Calu3 (cell line): ENCODE measurements at places on chromosomes 1 and 21. TPM values are rescaled to one million over a fixed set of nuclear protein-coding genes. Genes with fewer than 3 reads are reported as not detected.

The DNASE2B gene
- not detected in 2 replicates for total RNA-seq

The DNAH14 gene
- total RNA-seq, result 64.3 and 66.8 TPM in 2 replicates

The PADI3 gene
- 0.21 and 0.22 TPM in 2 replicates for total RNA-seq

The ZSCAN20 gene
- total RNA-seq, result 6.6 and 8.2 TPM in 2 replicates

DNA sequence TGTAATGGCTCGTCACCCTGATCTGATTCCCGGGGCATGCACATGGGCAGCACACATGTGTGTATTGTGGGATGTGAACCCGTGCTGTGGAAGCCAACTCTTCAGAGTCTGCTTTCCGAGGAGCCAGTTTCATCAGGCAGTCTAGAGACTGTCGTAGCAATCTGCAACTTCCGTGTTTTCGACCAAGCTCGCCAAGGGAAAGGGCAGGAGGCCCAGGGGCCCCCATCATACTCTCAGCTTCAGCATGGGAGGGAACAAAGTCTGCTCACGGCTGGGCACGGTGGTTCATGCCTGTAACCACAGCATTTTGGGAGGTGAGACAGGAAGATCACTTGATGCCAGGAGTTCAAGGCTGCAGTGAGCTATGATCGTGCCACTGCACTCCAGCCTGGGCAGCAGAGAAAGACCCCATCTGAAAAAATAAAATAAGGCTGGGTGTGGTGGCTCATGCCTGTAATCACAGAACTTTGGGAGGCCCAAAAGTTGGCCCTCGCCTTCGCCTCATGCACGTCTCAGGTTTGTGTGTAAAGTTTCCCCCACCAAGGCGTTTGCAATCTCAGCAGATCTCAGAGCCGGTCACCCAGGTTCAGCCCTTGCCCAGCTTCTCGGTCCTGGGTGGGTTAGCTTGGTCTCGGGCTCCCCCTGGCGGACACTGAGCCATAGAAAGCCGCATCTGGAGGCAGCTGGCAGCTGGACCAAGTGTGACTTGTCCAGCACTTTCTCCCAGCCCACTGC is 48.5 kb upstream of the SLC25A33 start:
- DNase-seq, result peak; percentile 90

- no peak for DNase-seq
Measured at GRCh38 chr1:208835097-208835463, 590.9 kb upstream of the PLXNA2 start.

- DNase-seq, result no peak
Measured at GRCh38 chr1:182807907-182808306, 18.3 kb downstream of the NPL start.

DNA sequence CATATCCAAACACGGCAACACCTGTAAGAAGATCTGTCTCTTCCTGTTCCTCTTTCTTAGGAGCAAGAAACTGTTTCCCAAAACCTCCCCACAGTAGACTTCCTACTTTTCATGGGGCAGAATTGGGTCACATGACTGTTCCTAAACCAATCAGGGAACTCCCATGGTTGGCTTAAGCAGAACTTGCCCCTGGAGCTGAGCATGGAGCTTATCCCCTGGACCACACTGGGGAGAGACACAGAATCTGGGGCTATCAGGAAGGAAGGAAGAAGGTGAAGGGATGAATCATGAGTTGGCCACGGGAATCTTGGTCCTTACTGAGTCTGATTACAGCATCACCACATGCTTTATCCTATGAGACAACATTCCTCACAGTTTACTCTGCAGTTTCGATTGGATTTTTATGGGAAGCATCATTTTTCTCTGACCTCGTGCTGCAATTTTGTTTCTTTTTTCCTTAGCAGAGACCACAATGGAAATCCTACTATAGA is 81.8 kb downstream of the CDC7 start:
- no peak for DNase-seq

DNA sequence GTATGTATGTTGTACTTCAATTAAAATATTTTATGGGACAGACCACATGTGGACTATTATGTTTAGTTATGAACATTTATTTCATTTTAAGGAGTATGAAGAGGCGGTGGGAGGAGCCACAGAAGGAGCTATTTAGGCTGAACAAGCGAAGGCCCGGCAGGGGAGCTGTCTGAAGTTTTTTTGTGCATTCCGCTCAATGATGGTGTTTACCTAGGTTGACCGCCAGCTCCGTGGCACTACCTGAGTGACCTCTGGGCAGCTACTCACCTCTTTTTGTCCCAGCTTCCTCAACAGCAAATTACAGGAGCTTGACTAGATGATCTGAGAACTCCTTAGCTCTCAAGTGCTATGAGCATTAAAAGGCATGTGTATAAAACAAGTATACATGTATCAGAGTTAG is 32.7 kb upstream of the C1orf198 start:
- DNase-seq, result no peak

GRCh38 chr1:167114725-167115124 is 20.9 kb downstream of the STYXL2 start:
- DNase-seq, result no peak

DNA sequence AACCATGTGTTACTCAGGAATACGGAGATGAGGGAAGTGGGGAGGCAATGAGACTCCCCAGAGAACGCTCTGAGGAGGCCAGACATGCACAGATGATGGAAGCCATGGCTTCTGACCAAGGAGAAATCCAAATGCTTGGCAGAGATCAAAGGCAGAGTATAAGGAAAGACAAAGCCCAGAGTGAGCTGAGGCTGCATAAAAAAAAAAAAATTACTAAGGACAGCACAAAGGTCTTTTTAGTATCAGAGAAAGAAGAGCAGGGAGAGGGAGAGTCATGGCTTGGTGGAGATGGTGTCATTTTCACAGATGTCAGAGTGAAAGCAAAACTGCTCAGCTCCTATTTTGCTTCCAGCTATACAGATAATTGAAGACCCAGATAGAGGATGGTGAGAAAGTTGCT is 8.1 kb upstream of the NCF2 start:
- DNase-seq, result no peak

DNA sequence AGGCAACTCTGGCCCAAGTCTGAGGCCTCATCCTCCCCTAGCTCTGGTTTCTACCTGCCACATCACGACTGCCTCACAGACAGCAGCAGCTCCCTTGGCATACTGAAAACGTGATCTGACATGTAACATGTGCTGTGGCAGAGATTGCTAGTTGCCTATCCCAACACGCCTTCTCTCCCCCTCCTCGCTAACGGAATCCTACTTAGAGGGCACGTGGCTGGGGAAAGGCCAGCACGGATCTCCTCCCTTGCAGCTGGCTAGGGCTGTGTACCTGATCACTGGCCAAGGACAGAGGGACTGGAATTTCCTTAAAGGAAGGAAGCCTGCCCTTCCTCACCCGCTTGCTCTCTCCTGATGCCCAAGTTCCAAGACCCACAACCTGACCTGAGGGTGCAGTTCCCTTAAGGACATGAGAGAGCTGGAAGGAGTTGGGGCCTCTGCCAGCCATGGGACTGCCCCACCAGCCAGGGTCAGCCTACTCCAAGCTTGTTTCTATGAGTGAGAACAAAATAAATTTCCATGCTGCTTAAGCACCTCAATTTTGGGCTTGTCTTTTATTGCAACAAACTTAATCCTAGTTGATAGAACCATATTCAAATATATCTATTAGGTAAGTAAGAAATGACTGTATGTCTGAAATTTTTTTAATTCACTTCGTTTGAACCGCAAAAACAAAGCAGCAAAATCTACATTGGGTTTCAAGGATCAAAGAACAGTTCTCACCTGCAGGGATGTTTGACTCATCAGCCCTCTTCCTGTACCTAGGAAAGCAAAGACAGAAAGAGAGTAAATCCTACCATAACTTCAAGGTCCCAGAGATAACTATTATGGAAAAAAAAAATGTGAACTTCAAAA is 7.2 kb downstream of the SETD4 start:
- DNase-seq, result no peak
